Liver (tissue), 10 donors: ENCODE measurements at places on chromosomes 2 and 18. TPM values are rescaled to one million over a fixed set of nuclear protein-coding genes. Genes with fewer than 3 reads are reported as not detected.

DNA sequence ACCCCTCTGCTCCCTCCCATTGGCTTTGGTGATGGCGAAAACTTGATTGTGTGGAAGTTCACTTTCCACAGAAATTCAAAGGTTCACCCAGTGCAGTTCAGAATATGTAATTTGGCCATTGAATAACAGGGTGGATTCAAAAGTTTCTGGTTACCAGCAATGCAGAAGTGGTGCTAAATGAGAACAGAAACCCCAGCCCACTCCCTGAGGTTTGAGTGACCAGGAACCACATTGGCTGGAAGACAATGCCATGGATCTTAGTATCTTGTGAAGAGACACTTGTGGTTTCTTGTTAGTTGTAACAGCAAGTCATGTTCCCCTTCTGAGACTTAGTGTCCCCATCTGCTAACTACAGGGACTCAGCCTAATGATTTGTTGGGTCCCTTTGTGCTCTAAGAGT is 49.8 kb downstream of the QPCT start:
- DNase-seq, result no peak

MC5R gene
- total RNA-seq, result not detected

- no peak for DNase-seq
Measured at GRCh38 chr2:40451918-40452605, at the start of gene SLC8A1. TSS of gene SLC8A1 (minus strand) at chr2:40452090.

EVA1A gene
- 206 TPM for total RNA-seq

TMEM127 gene
- total RNA-seq, result 19.1 TPM

PSMG2 gene
- 24.2 TPM for total RNA-seq

CCT4 gene
- 35.7 TPM for total RNA-seq

DNA sequence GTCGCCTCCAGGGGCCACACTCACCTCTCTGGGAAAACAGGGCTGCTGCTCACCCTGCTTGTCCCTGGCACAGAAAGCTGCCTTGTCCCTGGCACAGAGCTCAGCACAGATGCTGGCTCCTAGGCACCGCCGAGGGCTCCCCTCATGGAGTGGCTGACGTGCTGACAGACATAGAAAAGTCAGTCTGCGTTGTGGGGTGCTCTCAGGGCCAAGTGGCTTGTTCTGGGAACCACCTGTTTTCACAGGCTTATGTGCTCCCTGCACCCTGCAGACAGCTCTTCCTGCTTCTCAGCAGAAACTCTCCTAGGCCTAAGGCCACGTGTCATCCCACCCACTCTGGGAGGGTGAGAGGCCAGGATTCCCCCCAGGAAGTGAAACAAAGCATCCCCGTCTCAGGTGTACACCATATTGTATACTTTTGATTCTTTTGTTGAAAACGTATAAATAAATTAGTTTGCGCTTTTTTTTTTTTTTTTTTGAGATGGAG is 84.7 kb upstream of the TMEM200C start:
- DNase-seq, result peak; percentile 4

DNA sequence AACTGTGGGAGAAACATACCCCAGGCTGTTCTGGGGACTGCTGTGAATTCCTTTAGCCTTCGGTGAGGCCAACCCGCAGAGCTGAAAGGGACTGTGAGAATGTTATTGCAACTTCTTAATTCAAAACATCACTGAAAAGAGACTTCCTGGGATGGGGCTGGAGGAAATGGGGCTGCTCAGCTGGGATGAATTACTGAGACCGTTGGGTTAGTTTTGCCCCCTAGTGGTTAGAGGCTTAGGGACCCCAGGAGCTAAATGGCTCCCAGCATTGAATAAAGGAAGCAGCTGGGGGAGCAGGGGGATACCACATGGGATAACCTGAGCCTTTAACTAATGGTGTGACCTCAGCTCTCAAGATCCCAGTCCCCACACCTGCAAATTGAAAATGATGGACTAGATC is 941.1 kb upstream of the FANCL start:
- no peak for DNase-seq

SCTR gene
- 0.28 TPM for total RNA-seq
